Immature natural killer cell (primary cell): ENCODE measurements at places on chromosomes 3 and 15. TPM values are rescaled to one million over a fixed set of nuclear protein-coding genes. Genes with fewer than 3 reads are reported as not detected.

MEF2A gene
- 6.3 TPM for polyA plus RNA-seq

GREM1 gene
- polyA plus RNA-seq = not detected

GOLGA8R gene
- polyA plus RNA-seq = 2.6 TPM

FEZF2 gene
- not detected for polyA plus RNA-seq

C15orf62 gene
- 0.08 TPM for polyA plus RNA-seq

ARHGEF26 gene
- polyA plus RNA-seq = not detected

ANKUB1 gene
- not detected for polyA plus RNA-seq

CDHR4 gene
- polyA plus RNA-seq = not detected

DNA sequence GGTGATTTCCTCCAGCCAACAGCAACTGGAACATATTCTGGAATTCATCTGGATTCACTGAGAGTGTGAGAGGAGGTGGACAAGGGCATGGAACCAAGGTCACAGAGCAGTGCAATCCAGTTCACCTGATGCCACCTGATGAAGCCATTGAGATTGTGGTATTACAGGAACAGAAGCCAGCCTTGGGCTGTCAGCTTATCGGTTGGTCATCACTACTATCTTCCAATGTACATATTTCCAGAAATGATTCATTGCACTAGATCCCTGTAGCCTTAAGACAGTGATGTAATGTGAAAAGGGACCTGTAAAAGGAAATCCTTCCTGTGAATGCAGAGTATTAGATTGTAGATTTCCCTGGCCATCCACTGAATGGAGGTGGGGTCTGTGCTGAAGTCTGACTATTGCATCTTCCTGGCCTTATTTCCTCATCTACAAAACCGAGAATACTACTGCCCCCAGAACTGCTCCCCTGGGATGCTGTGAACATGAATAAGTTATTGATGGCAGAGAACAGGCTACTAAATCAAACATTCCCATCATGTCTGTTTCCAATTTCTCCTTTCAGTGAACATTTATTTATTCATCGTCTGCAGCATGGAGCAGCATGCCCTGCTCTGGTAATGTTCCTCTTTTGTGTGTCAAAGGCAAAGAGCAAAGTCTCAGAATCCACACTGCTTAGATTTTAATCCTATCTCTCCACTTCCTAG lies 47.4 kb upstream of the TPM1 start:
- DNase-seq = no peak

DNA sequence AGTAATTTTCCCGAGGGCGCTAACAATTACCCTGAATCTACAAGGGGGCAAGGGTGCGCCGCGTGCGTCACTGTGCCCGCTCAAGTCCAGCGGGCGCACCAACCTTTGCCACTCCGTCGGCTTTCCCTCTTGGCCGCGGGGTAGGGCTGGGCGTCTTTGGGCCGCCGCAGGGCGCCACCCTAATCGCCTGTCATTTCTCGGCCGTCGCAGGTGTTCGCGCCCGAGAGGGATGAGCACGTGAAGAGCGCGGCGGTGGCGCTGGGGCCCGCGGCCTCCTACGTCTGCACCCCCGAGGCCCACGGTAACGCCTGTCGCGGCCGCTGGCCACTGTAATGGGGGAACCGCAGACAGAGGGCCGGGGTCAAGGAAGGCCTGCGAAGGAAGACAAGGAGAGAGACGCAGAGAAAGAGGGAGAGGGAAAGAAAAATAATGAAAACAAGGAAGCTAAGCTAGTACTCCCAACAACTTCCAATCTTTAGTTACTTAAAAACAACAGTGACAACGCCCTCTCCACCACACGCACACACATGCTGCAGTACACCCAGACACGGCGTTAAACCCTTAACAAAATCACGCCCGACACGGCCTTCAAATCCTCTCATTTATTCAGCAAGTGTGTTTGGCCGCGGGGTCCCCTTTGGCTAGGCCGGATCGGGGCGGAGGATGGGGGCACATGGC lies 3.8 kb downstream of the SKOR1 start:
- DNase-seq = no peak

- DNase-seq = no peak
Measured at GRCh38 chr3:193732391-193732790, 139.4 kb downstream of the OPA1 start.

GRCh38 chr3:17194116-17194515 lies 309.4 kb downstream of the PLCL2 start:
- no peak for DNase-seq

DNA sequence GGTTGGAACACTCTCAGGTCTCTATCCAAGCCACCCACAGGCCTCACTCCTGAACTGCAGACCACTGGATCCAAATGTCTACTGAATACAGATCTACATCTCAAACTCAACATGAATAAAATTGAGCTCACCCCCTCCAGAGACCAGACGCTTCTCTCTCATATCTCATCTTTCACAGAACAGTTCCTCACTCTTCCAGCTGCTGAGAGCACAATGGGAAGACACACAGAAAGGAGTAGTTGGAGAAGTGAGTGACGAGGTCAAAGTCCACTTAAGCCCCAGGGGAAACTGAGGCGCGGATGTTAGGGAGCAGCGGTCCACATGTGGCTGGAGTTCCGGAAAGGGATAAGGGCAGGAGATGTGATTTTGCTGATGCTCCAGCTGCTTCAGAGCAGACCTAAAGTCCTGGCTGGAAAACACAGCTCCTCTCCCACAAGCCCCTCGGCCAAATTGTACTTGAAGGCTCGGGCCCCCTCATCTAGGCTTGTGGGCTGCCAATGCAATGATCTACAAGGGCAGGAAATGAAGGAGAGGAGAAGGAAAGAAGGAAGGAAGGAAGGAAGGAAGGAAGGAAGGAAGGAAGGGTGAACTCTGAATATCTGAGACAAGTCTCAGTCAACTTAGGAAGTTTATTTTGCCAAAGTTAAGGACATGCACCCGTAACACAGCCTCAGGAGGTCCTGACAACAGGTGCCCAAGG lies 211.2 kb upstream of the TLE3 start:
- no peak for DNase-seq

GRCh38 chr3:150303768-150304167 lies 104.3 kb upstream of the TSC22D2 start:
- DNase-seq = no peak

GRCh38 chr3:24520101-24520495 lies 25.4 kb upstream of the THRB start:
- no peak for DNase-seq

GRCh38 chr3:16349986-16350596 lies 85.1 kb downstream of the OXNAD1 start:
- DNase-seq = no peak
